ENCODE measurements at places on chromosomes 3 and 15. TPM values are rescaled to one million over a fixed set of nuclear protein-coding genes. Genes with fewer than 3 reads are reported as not detected.

- DNase-seq = no peak
Measured at GRCh38 chr15:48388016-48388851, 57.0 kb downstream of the DUT start.

DNA sequence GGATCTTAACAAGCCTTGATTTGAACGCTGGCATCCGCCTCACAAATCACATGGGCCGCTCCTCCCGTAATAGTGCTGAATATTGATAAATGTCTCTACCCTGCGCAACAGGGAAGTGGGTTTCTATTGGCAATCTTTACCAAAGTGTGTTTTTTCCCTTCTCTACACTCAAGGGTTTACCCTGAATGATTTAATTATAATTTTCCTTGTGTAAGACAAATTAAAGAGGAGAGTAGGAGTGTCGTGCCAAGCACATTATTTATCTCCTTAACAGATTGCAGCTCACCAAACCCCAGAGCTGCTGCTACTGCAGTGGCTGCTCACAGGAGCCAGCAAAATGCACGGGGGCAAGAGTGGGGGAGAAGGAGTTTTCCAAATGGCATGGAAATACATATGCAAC, 545.8 kb downstream of the FOXP1 start:
- DNase-seq = no peak

CHRM5 gene
- not detected for total RNA-seq

MORC1 gene
- total RNA-seq = not detected

GABRR3 gene
- total RNA-seq = not detected

DNA sequence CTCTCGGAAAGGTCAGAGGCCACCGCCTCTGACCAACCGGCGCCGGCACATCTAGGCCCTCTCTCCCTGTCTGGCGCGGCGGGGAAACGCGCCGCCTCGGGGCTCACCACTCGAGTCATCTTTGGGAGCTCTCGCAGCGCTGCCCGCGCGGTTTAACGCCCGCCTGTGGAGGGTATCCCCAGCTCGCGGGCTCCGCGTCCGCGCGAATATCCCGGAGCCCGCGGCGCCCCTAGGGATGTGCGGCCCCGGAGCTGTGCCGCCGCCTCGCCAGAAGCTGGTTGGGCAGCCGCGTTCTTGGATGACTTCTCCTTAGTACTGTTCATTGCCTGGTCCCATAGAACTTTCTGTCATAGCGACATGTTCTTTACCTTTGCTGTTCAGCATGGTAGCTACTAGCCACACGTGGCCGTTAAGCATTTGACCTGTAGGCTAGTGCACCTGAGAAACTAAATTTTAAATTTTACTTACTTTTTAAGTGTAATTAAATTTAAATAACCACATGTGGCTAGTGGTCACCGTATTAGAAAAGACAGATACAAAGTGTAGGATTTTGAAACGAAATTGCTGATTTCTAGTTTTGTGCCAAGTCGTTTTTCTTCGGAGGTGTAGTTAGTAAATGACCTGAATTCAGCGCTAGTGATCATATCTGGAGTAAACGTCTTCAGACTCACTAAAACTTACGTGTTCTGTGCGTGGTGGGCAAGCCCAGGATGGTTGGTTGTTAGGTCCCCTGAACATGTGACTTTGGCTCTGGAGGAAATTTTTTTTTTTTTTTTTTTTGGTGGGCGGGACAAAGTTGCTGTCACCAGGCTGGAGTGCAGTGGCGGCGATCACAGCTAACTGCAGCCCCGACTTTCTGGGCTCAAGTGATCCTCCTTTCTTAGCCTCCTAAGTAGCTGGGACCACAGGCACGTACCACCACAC, 835 bp downstream of the ARIH2 start:
- DNase-seq = peak; percentile 72

HTR3E gene
- total RNA-seq = not detected

GRCh38 chr3:78025916-78026315, 986.0 kb downstream of the ROBO2 start:
- no peak for DNase-seq

FRMD5 gene
- 14.3 TPM for total RNA-seq

DNA sequence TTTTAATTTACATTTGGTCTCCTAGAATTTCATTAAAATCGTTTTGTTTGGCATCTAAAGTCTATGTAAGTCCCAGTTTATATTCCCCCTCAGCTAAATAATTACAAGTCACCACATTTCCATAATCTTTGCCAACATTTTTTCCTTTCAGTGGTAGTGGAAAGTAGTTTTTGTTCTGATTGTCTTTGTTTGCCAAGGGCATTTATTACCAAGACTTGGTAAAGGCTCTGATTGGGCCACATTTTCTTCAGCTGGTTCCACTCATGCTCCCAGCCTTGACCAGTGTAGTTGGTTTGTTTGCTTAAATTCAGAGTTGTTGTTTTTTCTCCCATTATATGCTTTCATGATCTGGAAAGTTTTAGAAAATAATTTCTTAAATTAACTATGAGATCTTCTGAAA, 153.4 kb upstream of the MME start:
- DNase-seq = no peak

- no peak for DNase-seq
Measured at GRCh38 chr15:55108448-55108847, 88.3 kb downstream of the RSL24D1 start.

- no peak for DNase-seq
Measured at GRCh38 chr3:56145410-56145809, 322.9 kb downstream of the ERC2 start.

STAB1 gene
- total RNA-seq = not detected

CLPX gene
- total RNA-seq = 46.2 TPM

RASGRP1 gene
- 1.3 TPM for total RNA-seq

DPPA4 gene
- not detected for total RNA-seq

- DNase-seq = no peak
Measured at GRCh38 chr3:168707900-168708299, 612.2 kb upstream of the GOLIM4 start.

PLA1A gene
- total RNA-seq = 41.4 TPM

CCDC191 gene
- total RNA-seq = 0.61 TPM

DNA sequence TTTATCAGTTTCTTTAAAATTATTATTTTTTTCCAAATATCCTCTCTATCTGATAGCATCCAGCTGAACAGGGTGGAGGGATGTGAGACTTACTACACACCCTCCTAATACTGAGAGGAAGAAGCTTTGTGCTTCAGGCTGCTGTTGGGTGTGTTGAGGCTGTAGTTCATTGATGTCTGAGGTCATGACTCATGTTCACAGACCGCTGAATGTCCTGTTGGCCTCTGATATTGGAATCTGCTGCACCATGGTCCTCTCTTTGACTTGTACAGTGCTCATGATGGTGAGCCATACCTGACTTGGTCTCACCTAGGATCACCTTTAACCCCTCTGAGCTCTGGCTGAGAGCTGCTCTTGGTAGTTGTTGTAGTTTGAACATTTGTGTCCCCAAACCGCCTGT, 302.9 kb downstream of the SATB1 start:
- no peak for DNase-seq

DNA sequence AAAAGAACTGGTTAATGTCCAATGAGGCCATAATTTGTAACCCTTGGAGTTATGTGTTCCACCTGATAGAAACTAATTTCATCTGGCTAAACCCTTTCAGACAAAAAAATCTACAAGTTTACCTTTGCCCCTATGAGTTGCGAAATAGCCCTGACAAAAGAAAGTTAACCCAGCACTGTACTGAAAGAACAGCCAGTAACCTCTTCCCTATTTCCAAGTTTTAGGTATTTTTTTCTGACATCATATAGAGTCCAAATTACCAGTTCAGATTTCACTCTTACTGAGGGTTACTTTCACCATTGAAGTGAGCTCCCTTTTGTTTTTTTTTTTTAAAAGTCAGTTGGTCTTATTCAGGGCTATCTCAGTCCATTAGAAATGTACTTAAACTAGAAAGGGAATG, 42.8 kb upstream of the PTPRG start:
- no peak for DNase-seq

- no peak for DNase-seq
Measured at GRCh38 chr3:149332771-149333170, 665 bp downstream of the TM4SF18 start.

DNA sequence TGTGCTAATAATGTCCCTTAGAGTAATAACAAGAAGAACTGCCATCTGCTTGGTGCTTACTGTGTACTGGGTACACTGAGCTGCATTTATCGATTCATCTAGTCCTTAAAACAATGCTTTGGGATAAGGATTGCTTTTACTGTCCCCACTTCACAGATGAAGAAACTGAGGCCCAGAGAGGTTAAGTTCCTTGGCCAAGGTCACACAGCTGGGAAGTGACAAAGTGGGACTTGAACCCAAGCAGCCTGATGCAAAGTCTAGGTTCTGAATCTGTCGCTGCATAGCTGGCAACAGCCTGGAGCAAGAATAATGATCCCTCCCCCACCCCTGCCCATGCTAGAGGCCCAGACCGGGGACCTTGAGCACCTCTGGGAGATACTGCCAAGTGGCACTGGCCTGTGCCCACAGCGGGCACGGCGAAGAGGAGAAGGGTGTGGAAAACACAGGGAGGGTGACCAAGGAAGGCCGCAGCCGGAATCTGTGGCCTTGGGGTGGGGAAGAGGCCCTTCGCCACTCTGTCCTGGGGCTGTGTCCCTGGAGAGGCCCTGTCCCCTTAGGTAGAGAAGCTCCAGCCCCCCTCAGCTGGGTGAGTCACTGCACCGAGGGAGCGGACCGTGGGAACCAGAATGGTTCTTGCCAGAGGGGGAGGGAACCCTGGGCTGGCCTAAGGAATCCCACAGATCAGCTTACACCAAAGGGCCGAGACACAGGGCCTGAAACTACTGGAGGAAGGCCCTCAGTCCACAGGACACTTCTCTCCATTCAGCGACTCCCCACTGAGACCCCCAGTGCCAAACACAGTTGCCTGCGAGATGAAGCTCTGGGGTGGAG, 3.5 kb downstream of the PLXND1 start:
- no peak for DNase-seq

LARP6 gene
- total RNA-seq = 31.2 TPM

GRCh38 chr3:143769616-143770015, 78.7 kb downstream of the SLC9A9 start:
- peak; percentile 7 for DNase-seq

DNA sequence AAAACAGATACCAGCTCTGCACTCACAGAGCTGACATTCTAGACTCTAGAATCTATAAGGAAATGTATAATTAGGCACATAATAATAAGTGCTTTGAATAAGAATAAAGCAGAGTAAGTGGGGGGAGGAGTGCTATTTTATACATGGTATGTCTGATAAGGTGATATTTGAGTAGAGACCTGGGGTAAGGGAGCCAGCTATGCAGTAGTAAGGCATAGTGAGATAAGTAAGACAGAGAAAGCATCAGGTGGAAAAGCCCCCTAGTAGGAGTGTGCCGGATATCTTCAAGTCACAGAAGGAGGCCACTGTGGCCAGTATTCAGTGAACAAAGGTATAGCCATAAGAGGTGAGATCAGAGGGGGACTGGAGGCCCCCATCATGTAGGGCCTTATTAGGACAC, 3.0 kb downstream of the SS18L2 start:
- DNase-seq = no peak

DNA sequence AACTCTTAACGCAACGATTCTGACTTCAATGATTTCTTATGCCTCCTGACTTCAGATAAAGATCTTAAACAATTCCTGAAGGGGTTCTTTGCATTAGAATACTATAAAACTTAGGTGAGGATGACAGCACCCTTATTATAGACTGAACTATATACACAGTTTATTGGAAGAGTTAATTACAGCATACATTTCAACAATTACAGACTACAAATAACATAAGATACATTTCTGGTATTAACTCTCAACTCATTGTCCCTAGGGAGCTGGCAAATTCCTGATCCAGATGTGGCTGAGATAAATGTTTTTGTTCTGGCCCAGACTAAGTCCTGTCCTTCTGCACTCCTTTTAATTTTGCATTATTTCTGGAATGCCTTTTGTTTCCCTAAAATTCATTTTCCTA, 155.5 kb upstream of the TMC3 start:
- no peak for DNase-seq

GRCh38 chr15:67108122-67108961, 42.9 kb downstream of the SMAD3 start:
- no peak for DNase-seq

C3orf85 gene
- not detected for total RNA-seq

- DNase-seq = peak; percentile 89
Measured at GRCh38 chr15:99076555-99077308, 28.1 kb upstream of the SYNM start.

- DNase-seq = peak; percentile 97
Measured at GRCh38 chr3:172153335-172153861, 114.0 kb downstream of the FNDC3B start.
